ENCODE measurements at places on chromosomes 11 and 22.

GRCh38 chr11:134235399-134235798 is 10.9 kb downstream of the VPS26B start:
- DNase-seq: no peak

DNA sequence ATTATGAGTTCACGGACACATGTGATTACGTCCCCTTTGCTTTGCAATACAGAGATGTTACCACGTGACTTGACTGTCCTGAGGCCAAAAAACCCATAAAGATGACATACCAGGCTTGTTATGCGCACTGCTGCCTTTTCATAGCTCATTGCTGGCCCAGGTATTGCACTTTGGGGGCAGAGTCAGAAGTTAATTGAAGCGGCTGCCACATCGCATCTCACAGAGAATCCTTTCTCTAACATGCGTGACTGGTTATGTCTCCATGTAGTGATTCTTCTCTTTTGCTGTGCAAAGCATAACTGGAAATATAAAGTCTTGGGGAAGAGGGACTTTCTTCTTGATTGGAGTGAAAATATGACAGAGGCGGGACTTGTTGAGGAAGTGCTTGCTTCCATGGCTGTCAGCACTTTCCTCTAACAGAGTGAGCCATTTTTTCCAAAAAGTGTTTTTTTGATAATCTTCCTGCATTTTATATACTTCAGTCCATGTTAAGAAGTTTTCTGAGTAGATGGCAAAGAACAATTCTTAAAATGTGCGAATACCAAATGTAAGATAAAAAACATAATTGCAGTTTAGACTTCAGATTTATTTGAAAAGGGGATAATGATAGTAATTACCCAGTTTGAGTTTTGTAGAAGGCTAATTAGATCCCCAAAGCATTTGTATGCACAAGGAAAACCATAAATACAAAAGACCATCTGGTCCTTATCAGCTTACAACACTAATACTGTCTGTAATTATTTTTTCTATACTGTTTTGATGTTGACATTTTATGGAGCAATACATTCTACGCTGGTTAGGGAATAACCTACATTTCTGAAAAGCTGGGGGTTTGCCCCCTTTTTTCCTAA is 324.6 kb upstream of the MTNR1B start:
- DNase-seq: no peak

GRCh38 chr11:32713496-32713895 is 81.0 kb downstream of the CCDC73 start:
- DNase-seq: peak; percentile 5

GRCh38 chr11:63536669-63537292 is at the start of gene PLAAT4:
Gene PLAAT4, plus strand, starts transcription at chr11:63536808. Its CDS starts 61 bp downstream, at chr11:63536869.
- DNase-seq: peak; percentile 40

- DNase-seq: peak; percentile 41
Observed at GRCh38 chr22:36368359-36368983, 19.3 kb downstream of the MYH9 start.

DNA sequence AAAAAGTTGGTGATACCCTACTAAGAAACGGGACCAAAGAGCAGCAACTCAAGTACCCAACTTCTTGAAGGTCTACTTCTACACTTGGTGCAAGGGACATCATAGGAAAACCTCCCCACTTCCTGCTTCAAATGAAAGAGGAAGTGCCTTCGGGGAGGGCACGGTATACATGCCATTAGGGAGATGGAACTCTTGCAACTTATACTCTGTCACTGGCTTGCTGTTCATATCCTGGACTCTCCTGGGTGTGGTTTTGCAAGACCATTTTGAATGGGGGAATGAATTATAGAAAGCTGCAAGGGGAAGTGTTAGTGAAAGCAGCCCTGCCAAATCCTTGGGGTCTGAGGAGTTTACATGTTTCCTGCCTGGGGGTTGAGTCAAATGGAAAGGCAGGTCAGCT is 41.9 kb downstream of the CSNK2A3 start:
- peak; percentile 55 for DNase-seq

DNA sequence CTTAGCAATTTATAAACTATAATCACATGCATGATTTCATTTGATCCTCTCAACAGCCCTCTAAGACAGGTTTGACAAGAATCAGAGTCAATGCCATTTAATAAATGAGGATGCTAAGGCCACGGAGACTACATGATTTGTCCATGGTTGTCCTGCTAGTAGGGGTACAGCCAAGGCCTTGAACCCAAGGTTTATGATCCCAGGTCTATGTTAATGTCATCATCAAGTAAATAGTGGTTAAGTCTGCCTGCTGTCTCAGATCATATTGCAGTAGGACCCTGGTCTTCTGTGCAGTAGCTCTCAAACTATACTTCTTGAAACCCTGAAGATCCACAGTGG is 17.7 kb upstream of the SYTL2 start:
- no peak for DNase-seq

DNA sequence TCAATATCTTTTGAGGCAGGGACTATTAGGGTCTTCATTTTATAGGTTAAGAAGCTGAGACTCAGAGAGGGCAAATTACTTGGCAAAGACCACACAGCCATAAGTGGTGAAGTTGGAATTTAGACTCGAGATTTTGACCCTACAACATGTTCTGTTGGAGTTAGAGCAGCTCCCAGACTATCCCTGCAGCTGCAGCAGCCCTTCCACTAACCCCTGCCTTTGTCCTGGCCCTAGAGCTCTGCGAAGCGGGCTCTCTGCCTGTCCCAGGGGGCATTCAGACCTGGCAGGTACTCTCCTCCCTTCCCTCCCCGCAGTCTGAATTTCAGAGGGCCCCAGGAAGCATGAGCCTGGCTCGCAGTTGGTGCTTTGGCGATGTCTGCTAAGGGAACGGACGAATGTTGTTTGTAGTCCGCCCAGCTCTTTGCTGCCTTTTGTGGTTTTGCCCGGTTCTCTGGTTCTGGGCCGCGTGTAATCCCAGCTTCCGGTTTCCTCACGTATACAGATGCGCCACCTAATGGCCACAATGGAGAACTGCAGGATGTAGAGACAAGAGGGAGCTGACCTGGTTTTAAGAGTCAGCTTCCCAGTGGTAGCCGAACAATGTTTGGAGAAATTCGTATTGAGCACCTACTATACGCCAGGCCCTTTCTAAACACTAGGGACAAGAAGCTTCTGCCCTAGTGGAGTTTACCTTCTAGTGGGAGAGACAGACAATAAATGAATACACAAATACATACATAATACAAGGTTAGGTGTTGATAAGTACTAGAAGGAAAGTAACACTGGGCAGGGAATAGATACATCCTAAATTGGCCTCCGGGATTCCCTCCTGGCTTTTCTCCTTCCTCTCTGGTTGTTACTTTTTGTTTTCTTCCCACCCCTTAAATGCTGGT is 125.2 kb downstream of the ST3GAL4 start:
- DNase-seq: peak; percentile 87

- no peak for DNase-seq
Observed at GRCh38 chr11:128285321-128285720, 302.0 kb downstream of the ETS1 start.

- DNase-seq: no peak
Observed at GRCh38 chr11:10864688-10865087, 6.8 kb upstream of the ZBED5 start.

DNA sequence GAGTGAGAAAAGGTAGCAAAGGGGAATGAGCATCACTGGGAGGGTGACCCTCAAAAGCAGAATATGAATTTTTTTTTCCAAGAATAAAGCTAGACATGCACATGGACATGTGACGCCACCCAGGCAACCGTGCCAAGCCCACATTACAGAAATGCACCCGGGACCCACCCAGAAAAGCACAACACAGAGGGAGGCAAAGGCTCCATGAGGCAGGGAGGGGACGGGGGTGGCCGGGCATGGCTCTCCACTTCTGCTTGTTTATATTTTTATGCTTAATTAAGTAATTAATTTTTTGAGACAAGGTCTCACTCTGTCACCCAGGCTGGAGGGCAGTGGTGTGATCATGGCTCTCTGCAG is 1524.3 kb downstream of the BRD1 start:
- DNase-seq: no peak

GRCh38 chr11:15714641-15715399 is 600.1 kb downstream of the INSC start:
- no peak for DNase-seq

GRCh38 chr11:134541951-134542350 is 129.9 kb upstream of the B3GAT1 start:
- DNase-seq: no peak

DNA sequence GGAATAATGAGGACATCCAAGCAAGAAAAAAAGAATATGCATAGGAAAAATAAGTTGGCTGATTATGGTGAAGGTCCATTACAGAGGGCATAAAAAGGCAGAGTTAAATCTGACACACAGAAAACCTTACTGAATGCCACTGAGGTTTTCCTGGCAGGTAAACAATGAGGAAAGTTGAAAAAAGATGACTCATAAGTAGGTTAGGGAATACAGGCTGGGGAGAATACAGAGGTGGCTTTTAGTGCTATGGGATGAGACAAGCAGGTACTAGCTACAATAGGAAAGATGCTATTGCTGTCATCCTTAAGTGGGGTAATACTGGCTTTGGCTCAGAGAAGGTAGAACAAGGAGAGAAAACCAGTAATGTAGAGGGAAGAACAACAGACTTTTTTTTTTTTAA is 44.7 kb downstream of the CSTF3 start:
- no peak for DNase-seq

DNA sequence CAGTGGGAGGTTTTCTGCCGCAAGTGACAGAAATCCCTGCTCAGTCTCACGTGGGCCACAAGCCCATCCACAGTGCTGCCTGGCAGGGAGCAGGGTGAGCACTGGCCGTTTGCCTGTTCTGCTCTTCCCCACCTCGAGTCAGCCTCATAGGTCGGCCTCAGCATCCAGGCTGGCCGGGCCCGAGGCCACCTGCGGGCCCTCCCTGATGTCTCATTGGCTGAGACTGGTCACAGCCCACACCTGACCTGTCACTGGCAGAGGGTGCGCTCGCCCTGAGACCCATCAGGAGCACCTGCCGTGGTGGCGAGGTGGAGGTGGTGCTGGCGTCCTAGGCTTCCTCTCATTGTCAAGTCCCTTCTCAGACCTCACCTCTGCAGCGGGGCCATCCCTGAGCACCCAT is 72.1 kb downstream of the ELFN2 start:
- DNase-seq: no peak

DNA sequence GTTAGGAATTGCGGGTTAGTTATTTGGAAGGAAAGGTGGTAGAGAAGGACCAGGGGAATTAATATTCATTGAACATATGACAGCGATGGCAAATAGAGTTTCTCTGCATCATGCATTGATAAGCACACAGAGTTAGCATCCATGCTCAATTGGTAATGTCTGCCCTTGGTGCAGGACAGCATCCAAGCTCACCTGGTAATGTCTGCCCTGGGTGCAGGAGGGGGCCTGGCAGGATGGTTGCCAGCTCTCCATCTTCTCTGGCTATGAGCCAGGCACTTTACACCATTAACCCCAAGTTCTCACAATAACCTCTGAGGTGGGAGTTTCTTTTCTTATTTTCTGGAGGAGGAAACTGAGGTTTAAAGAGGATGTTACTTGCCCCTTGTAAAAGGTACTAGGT is 50.4 kb upstream of the RBFOX2 start:
- no peak for DNase-seq

- no peak for DNase-seq
Observed at GRCh38 chr11:65113361-65113756, 1.7 kb downstream of the TM7SF2 start.

- no peak for DNase-seq
Observed at GRCh38 chr11:106959800-106960199, 58.5 kb downstream of the GUCY1A2 start.

DNA sequence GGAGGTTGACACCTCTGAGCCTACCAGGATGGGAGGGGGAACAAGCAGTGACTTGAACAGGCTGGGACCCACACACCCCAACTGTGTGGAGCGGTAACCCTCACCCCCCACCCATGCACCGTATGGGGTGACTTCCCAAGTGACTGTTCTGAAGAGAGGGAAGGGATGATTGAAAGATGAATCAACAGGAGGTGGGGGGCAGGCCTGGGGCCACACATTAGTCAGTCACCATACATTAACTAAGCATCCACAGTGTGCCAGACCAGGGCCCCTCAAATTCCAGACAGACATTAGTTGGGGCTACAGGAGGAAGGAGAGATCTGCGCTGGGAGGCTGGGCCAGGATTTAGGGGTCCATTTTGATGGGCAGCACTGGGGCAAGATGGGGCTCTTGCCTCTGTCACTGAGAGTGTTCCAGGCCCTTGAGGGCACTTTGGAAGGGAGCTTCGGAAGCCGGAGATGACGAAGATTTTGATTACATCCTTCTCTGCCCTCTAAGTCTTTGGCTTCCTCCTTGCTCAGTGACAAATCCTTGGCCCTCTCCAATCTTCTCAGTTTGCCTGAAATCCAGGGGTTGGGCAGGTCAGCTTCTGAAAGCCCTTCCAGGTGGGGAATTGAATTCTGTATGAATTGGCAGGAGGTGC is 966 bp downstream of the SMTN start:
- DNase-seq: no peak

DNA sequence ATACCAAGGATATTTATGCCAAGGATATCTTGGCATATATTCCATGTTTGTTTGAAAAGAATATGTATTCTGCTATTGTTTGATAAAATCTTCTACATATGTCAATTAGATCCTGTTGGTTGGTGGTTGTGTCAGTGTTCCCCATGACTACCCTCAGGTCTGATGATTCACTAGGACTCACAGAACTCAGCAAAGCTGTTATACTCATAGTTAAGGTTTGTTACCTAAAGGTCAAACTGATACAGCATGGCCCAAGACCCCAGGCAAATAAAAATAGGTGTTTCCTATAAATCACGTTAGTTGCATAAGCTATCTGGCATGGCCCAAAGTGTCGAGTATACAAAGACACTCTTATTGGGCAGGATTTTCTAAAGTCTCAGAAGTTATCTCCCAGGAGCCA is 30.2 kb upstream of the B3GNT6 start:
- no peak for DNase-seq

GRCh38 chr11:126148317-126148716 is 63.1 kb downstream of the RPUSD4 start:
- no peak for DNase-seq

DNA sequence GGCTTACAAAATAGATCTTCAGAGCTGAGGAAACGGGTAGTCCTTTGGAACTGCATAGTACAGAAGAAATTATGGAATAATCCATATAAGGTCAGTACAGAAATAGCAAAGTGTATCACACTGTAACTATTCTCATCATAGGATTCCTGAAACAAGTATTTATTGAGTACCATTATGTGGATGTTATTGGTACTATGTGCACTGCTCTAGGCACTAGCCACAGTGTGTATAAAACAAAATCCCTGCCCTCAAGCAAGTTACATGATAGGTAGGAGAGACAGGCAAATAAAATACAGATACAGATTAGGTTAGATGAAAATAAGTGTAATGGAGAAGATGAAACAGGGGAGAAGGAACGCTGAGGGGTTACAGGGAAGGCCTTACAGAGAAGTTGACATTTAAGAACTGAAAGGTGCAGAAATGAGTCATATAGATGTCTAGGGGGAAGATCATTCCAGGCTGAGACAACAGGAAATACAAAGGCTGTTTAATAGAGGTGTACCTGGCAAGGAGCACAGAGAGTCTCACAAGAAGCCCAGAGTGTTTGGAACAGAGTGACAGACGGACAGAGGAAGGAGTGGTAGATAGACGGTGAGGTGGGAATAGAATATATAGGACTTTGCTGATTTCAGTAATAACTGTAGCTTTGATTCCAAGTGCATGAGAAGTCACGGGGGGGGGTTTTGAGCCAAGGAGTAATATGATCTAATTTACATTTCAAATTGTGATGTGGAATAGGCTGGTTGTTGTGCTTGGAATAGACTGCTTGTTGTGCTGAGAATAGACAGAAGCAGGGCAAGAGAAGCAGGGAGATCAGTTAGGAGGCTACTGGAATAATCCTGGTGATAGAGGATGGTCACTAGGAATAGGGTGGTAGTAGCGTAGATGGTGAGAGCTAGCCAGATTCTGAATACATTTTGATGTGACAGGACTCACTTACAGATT is 13.7 kb downstream of the RNF141 start:
- DNase-seq: no peak

- peak; percentile 95 for DNase-seq
Observed at GRCh38 chr22:46267431-46268279, at the start of gene TTC38. Gene TTC38, plus strand, starts transcription at chr22:46268008. Its CDS starts 32 bp downstream, at chr22:46268040.

Measured in suppressor macrophage (primary cell).